Stimulated activated CD8-positive, alpha-beta memory T cell treated with anti-CD3 and anti-CD28 coated beads, Interleukin-2, amount 100 ng/mL, for 1 hour (primary cell): ENCODE measurements at places on chromosomes 3 and 15.
A peak's percentile ranks its signal among the peaks of the same experiment; 100 is the strongest.

GRCh38 chr15:76057332-76058000 is 2.3 kb upstream of the TMEM266 start:
- no peak for DNase-seq

- DNase-seq, result no peak
These were observed 21.7 kb upstream of the KPNA4 start for GRCh38 chr3:160587105-160587504.

GRCh38 chr3:88093266-88093665 is 34.2 kb downstream of the ZNF654 start:
- DNase-seq, result no peak

DNA sequence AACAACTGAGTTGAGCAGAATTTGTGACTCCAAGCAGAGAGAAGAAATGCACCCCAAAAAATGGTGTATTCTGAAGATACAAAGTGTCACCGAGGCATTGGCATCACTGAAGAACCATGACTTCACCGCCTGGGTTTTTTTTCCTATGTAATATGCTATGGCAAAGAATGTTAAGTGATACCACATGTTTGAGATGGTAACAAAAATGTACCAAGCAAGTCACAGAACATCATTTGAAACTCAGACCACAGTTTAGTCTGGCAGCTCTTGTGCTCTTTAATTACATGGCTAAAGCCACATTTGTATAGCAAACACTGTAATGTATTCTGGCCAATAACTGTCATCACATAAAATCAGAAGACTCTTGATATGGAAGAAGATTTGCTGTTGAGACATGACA is 323.5 kb downstream of the ULK4 start:
- DNase-seq, result no peak

DNA sequence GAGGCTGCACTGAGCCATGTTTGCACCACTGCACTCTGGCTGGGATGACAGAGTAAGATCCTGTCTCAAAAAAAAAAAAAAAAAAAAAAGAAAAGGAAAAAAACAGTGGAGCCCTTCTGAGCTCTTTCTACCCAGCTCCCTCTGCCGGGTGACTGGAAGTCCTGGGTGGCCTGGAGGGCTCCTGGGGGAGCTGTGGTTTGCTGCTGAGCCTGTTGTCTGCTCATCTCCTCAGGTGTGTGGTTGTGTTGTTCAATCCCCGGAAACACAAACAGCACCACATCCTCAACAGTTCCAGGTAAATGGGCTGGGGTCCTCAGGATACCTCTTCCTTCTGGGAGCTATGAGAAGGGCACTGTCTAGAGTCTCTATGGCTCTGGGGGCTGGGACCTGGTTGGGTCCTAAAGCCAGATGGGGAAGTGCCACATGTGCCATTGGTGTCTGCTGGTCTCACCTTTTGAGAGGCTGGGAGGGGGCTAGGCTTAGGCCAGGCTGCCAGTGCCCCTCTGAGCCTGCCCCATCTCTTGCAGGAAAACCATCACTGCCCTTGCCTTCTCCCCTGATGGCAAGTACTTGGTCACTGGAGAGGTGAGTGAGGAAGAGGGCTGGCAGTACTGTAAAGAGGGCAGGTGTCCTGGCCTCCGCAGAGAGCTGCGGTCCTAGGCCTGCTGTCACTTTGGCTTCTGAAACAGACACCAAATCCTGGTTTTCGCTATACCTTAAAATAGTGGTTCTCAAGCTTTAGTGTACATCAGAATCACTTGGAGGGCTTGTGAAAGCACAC is 17.1 kb upstream of the JMJD7 start:
- no peak for DNase-seq

DNA sequence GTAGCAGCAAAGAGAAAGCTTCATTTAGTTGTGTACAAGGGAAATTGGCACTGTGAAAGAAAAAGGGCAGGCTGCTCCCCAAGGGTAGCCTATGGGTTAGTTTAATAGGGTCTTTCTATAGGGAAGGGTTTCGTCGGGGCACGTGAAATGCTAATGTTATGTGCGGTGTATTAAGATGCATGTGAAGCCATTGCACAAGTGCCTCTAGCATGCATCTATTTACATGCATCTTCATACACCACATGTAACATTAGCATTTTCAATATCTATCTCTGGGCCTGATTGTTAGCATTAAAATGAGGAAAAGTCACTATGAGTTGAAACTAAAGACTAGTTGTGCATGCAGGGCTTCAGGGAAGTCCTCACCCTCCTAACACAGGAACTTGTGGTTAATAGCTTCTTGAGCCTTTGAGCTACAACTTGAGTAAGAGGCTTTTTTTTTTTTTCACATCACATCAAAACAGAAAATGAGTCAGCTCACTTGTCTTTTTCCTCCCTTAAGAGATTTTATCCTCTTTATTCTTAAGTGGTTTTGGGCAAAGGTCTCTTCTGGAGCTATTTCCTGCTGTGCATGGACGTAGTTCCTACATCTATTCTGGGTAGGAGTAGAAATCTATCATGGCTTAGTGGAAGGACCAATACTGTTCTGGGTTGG is 613.4 kb downstream of the ZPLD1 start:
- no peak for DNase-seq

- DNase-seq, result no peak
These were observed at the start of gene FAH for GRCh38 chr15:80152896-80153876. TSS of gene FAH (plus strand) at chr15:80152999. CDS start at chr15:80153055, 56 bp downstream.

DNA sequence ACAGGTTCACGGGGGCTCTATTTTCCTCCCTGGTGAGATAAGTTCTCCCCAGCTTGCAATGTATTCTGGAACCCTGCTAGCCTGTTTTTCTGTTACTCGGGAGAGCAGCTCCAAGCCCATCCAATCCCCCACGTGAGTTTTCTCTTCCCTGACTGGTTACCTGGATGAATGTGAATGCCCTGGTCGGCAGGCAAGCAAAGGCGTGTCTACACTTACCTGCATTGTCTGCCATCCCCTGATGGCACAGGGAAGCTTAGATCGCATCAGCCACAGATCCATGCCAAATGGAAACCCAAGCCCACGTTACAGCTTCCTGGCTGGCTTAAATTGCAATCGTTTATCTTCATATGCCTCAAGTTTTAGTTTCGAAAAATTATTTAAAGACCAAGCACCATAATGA is 149.9 kb downstream of the FOXP1 start:
- DNase-seq, result no peak

GRCh38 chr3:23455775-23456174 is 252.6 kb downstream of the UBE2E2 start:
- no peak for DNase-seq

DNA sequence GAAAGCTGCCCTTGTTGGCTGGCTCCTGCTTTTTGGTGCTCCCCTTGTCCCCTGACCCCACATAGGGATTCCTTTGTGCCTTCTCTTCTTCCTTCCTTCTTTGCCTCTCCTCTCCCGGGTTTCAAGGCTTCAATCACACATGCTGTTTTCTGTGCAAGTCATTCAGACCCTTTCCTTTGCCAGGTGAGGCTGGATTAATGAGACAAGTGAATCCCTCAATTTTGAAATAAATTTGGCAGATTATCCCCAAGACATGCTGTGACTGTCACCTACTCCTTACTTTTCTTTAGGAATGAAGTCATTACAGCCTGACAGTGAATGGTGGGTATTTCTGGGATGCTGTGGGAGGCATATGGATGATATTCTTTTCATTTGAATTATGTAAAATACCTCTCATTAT is 259.0 kb upstream of the RGMA start:
- no peak for DNase-seq

GRCh38 chr15:60509470-60509869 is 30.5 kb upstream of the ICE2 start:
- no peak for DNase-seq

DNA sequence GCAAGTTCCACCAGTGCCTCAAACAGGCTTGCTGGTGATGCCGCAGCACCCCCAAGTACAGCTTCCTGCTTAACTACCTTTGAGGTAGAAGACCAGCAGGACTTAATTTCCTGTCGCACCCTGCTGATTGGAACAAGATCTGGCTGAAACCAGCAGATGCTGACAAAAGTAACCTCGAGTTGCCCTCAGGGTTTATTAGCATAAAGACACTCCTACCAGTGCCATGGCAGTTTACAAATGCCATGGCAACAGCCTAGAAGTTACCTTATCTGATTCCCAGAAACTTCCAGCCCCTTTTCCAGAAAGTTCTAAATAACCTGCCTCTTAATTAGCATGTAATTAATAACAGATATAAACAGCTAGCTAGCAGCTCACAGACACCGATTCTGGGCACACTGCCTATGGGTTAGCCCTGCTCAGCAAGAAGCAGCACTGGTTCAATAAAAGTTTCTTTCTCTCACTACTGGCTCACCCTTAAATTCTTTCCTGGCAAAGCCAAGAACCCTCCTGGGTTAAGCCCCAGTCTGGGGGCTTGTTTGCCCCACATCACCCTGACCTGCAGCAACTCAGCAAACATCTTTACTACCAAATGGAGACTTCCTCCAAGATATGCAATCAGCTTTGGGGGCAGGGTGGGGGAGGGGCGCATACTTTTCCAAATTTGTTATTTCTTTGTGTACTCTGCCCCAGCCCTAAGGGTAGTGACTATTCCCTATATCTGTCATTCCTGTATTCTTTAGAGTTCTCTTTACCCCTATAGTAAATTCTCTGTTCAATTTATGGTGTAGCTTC is 54.2 kb downstream of the MAP4 start:
- DNase-seq, result no peak

DNA sequence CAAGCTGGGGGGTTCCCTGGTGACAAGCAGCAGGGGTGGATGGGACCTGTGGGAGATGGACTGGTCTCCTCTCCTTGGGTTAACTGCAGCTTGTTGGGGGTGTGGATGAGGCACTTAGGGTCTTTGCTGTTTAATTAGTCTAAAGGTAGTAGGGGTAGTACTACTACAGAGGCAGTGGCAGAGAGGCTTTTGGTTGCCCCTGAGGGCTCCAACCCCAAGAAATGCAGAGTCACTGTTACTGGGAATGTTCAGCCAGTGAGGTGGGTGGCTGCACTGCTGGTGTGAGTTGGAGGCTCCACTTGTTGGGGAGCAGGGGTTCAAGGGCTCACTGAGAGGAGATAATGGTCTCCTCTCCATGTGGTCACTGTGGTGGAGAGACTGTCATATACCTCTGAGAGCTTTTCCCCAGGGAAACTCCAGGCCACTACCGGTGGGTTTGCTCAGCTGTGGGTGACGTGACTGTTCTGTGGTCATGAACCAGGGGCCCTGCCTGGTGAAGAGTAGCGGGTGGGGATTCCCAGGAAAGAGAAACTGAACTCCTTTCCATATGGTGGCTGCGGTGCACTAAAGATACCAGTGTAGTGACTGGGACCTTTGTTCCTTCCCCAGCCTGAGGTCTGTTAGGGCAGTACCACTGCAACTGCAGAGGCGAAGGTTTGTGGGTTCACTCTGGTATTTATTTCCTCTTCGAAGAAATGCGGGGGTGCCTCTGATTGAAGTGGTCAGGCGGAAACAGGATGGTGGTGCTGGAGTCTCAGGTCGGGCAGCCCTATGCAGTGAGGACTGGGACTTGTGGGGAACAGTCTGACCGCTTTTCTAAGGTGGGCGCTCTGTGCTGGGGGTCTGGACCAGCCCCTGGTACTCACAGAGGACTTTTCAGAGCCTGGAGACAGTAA is 68.9 kb upstream of the TNFSF10 start:
- DNase-seq, result peak; percentile 62

GRCh38 chr3:107432013-107432515 is 54.8 kb downstream of the CCDC54 start:
- DNase-seq, result no peak

- DNase-seq, result no peak
These were observed 59.1 kb downstream of the SUMF1 start for GRCh38 chr3:4407941-4408340.

DNA sequence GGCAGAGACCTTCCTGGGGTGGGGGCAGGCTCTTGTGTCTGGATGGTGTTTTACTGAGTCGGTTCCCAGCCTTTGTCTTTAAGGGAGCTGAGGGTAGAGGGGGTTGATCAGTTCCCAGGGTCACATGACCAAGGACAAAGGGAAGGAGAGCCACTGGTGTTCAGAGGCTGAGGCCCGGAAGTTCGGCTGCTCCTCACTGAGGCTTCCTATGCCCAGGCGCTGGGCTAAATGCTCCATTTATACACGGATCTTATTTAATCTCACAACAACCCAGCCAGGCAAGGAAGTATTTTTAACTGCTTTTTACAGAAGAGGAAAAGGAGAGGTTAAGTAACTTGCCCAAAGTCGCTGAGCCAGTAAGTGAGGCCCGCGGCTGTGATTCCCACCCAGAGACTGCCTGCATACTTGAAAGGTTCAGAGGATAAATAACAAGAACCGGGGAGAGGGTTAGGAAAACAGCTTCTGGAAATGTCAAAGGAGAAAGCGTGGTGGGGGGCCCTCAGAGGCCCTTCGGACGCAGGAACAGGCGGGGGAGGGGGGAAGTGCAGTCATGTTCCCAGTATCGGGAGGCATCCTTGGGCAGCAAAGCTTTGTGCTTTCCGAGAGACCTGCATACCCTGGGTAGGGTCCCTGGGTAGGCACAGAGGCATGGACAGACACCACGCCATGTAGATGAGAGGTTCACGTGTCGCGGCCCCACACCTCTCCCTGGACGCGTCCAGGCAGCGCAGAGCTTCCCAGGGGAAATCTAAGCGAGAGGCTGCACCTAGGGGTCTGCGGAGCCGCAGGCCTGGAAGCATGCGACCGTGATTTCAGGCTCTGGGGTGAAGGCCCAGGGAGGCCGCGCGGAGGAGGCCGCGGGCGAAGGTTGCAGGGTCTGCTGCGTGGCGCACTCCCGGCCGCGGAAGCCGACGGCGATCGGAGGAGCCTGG is 21.3 kb downstream of the EPHB3 start:
- no peak for DNase-seq
